ENCODE measurements at places on chromosomes 4 and X. TPM values are rescaled to one million over a fixed set of nuclear protein-coding genes. Genes with fewer than 3 reads are reported as not detected.

DNA sequence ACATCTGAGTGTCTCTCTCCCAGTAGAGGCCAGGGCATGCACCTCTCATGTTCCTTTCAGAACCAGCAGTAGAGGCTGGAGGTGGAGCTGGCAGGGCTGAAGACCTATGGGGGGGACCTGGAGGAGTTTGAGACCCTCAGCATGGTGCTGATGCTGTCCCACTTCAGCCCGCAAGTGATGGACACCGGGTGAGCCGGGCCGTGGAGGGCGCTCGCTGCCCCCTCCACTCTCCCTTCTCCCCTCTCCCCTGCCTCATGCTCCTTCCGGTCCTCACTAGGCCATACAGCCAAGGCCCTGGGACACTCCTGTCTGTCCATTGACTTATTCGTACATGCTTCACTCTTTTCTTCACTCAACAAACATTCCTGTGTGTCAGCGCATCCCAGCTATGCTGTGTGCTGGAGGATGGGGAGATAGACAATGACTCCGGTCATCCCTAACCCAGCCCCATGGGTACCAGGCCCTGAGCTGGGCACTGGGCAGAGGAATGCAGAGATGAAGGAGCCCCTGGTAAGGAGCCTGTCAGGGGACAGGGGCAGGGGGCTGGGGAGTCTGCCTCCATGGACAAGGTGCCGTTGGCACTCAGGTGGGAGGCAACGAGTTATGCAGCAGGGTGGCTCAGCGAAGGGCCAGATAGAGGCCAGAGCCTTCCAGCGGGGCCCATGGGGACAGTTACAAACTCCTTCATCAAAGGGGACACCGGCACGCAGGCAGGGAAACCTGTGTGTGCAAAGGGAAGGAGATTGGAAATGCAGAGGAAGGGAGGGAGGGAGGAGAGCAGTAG is 28.4 kb upstream of the WFS1 start:
- no peak for DNase-seq

DNA sequence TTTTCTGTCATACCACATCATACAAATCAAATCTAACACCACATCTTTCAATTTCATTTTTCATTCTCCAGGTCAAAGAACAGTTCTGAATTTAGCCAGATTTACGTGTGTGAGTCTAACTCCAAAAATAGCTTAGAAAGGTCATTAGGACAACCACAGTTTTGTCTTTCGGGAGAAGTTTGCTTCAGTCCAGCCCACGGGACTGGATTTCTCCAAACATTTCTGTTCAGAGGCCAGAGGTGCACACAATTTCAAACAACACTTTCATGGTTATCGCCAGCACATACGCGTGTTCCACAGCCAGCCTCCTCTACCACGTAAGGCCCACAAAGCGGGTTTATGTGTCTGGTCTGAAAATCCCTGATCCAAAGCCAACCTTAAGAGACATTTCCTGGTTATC is 65.9 kb downstream of the VEGFC start:
- DNase-seq: peak; percentile 56

DNA sequence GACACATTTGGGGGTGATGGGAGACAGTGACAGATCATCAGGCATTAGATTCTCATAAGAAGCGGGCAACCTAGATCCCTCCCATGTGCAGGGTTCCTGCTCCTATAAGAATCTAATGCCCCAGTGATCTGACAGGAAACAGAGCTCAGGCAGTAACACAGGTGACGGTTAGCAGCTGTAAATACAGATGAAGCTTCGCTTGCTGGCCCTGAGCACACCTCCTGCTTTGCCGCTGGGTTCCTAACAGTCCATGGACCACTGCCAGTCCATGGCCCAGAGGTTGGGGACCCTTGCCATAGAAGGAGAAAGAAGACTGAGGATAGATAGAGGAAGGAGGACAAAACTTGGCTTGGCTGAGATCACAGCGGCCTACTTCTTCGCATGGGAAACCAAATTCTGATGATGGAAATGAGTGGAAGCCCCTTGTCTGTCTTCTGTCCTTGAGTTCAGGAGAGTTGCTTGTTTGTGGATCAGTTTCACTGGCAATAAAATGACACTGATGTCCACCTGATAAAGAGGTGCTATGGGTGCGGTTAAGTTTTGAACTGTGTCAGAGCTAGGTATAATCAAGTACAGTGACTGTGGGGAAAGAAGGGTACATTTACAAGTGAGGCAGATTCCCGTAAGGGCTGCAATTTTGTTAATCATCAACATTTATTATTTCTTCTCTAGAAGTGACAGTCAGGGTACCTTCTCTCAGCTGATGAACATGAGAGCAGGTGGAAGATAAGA is 1.7 kb upstream of the TIFA start:
- DNase-seq: no peak

DNA sequence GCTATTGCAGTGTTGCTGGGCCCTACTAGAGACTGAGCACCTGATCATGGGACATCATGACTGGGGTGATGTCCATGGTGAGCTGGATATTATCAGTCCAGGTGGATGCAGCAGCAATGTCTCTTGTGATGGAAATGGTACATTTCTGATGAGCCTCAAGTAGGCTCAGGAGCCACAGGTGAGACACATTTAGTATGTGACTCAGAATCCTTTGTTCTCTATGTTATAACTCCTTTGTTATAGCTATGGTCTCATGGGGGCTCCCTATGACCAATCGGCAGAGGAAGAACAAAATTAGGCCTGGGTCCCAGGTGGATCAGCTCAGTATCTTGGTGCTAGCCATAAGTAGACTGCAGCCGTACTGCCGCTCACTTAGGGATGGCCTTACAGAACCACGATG is 107.9 kb upstream of the FAT1 start:
- DNase-seq: no peak

GRCh38 chrX:39309721-39310152 is 508.5 kb downstream of the MID1IP1 start:
- peak; percentile 95 for DNase-seq

DNA sequence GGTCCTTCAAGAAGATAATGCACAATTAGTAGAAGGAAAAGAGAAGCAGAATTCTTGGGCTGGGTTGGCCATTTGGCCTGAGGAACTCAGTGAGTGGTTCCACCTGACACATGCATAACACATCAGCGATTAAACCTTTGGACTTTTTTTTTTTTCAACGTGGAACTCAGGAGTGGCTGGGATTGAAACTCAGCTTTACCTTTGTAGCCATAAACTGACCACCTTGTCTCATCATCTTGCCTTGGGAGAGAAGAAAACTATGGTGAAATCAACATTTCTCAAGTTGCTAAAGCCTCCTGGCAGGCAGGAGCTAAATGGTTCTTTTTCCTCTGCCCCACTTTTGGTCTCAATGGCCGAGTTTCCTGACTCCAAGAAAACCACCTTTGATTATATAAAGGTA is 16.3 kb downstream of the PTTG2 start:
- no peak for DNase-seq

DNA sequence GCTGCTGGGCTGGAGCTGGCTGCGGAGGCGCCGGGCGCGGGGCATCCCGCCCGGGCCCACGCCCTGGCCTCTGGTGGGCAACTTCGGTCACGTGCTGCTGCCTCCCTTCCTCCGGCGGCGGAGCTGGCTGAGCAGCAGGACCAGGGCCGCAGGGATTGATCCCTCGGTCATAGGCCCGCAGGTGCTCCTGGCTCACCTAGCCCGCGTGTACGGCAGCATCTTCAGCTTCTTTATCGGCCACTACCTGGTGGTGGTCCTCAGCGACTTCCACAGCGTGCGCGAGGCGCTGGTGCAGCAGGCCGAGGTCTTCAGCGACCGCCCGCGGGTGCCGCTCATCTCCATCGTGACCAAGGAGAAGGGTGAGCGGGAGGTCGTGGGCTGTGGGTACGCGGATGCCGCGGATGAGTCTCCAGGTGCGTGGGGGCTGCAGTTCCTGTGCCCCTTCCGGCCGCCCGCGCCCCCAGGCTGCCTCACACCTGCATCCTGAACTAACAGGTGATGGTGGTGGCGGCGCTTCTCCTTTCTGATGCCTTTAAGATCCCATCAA is 499 bp downstream of the CYP2U1 start:
- DNase-seq: no peak

DNA sequence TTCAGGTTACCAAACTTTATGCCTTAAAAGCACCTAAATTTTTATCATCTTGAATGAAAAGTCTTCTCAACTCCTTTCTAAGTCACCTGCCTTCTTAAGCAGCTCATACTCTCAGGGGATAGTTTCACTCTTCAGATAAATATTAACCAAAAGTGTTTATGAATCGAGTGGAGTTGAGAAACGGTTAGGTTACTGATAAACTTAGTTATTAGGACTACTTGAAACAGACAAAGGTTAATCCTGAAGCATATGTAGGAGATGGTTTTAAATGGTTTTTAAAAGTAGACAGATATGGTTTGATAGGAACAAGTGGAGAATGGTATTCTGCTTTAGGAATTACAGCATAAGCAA is 32.8 kb downstream of the CLDN22 start:
- DNase-seq: no peak

- no peak for DNase-seq
Observed at GRCh38 chrX:116170511-116170910, at the start of gene AGTR2. Gene AGTR2, plus strand, starts transcription at chrX:116170744. Its CDS starts 1,537 bp downstream, at chrX:116172281.

- DNase-seq: no peak
Observed at GRCh38 chrX:153878969-153879653, 6.9 kb downstream of the L1CAM start.

DNA sequence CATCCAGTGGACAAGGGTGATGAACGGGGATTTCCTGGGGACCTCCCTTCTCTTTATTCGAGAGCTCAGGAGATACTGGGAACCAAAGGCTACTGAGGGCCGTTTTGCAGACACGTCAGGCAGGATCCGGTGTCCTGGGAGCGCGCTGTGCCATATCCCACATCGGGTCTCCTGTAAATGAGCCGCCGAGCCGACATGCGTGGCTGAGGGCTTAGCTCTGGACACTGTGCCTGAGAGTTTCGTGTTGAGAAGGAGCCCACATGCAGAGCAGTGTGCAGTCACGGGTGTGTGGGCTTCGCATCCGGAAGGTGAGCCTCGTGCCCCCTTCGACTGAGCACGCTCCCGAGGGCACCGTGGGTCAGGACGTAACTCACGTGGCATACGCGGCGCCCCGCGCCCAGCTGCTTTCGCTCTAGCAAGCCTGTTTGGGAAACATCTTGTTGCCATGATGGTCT is 28.5 kb upstream of the HGFAC start:
- no peak for DNase-seq

- peak; percentile 14 for DNase-seq
Observed at GRCh38 chr4:25813448-25814106, 49.2 kb downstream of the SEL1L3 start.

DNA sequence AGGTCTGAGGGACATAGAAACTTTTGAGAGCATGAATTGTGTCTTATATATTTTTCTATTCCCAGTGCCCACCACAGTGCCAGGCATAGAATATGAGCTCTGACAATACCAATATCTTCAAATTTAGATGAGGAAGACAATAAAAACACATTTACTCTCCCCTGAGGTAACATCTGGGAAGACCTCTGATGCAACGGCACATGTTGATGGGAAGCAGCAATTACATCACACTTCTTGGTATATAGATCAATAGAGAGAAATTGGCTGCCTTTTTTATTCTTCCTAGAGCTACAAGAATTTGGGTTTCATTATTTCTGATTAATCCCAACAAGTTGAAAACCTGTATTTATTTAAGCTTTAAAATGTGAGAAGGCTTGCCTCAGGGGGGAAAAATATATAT is 67.4 kb upstream of the SMAD1 start:
- no peak for DNase-seq

DNA sequence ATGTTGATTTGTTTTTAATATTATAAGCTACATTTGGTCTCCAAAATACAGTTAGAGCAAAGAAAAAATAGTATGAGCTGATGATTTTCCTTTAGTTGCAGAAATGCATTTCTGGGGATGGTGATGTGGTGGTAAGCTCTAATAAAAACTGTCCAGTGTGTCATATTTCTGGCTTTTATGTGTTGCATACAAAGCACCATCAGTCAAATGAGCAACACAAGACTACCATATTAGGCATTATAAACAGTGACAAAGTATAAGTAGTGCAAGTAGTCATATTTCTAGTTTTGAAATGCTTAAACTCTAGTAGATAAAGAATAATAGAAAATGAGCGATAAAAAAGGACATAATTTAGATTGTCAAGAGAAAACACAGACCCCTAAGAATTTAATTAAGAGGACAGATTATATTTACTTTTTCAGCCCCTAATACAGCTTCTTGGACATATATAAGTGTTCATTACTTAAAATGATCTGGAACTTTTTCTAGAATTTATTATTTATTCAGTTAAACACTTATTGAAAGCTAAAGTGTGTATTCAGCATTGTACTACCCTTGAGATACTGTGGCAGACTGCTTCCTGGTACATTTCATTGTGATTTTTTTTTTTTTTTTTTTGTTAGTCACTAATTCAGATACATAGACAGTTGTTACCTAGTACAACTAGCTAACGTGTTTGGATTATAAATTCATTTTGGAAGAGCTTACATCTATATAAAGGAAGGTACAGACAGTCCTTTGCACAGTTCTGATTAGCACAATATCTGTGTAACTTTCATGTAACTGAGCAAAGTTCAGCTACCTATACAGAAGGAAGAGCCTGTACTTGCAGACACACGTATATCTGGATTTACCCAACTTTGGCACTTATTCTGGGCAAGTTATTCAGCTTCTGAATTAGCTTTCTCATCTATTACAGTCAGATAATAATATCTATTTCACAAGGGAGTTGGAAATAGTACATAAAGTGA is 22.3 kb downstream of the RAP1GDS1 start:
- no peak for DNase-seq

DNA sequence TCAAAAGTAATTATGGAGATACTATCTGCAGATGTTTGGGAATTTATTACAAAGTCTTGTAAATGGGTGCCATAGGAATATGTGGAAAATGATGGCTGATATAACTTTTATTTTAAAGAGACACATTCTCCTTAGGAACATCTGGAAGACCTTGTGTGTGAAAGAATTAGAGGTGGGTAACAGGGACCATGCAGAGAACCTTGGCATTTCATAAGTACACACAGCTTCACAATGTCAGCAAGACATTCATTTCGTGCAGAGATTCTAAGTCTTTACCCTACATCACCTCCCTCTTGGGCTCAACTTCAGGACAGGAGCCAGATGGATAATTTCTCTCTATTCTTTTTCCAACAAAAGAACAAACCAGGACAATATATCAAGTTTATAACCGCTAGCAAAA is 458.1 kb upstream of the INTU start:
- no peak for DNase-seq

DNA sequence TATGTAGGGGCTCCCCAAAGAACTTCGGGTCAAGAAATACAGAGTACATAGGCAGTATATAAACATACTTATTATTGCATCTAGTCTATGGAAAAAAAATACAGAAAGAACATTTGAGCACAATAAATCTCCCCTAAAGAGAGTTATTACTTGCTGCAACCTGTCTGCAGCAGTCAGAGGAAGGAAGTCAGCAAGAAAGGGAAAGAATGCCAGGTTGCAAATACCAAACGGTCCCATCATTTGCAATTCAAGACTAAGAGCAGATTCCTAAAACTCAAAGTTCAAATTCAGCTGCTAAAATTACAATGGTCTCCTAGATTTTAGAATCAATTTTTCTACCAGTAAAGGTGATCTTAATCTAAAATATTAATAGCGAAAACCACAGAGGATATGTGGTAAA is 236.2 kb upstream of the NUDT6 start:
- no peak for DNase-seq

Gene LEF1
- total RNA-seq: 31.6 TPM

Gene TMEM271
- not detected for total RNA-seq

Gene HERC5
- total RNA-seq: 6.1 TPM

Gene RRH
- not detected for total RNA-seq

Gene STATH
- total RNA-seq: not detected

Gene SHROOM4
- 0.29 TPM for total RNA-seq

Gene PLXNB3
- total RNA-seq: 3.8 TPM

Gene GCNA
- 2.4 TPM for total RNA-seq

Gene POU4F2
- total RNA-seq: not detected

Gene FAAH2
- not detected for total RNA-seq

Gene ZXDA
- 4.2 TPM for total RNA-seq

Gene FAM236C
- total RNA-seq: not detected

Gene LIMCH1
- total RNA-seq: 0.60 TPM

Gene CCDC158
- total RNA-seq: not detected
